ENCODE measurements at places on chromosomes 12 and 14.

GRCh38 chr12:86331012-86331411 is 74.8 kb upstream of the MGAT4C start:
- DNase-seq, result no peak

- DNase-seq, result no peak
Measured at GRCh38 chr12:108519558-108519957, 4.5 kb downstream of the FICD start.

GRCh38 chr12:57441846-57442427 is 7.4 kb downstream of the INHBC start:
- DNase-seq, result no peak

DNA sequence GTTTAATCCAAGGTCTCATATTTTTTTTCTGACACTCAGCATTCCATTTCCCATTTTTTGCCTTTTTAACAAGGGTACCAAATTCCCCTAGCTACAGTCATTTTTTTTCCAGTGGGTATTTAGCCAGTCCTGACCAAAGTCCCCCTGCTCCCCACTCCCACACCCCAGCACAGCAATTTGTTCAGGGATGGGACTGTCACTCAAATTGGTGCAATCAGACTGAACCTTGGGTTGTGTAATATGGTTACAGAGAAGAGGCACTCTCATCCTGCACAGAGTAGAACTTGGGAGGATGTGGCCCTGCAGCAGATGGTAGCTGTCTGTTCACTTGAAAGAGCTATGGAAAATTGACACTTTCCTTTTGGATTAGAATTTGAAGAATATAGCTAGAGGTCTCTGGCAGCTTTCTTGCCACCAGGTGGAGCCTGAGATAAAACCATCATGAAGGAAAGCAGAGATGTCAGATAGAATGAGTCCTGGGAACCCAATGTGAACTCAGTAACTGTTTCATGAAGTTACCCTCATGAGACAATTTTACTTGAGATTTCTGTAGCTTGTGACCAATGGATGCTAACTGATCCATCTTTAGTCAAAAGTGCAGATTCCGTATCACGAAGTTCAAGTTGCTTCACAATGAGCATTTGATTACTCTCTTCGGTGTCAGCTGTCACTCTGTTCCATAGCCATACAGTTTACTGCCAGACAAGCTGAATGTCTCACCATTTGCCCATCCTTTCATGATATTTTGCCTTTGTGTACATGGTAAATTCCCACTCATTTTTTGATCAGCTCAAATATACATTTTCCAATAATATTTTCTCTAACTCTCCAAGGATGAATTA is 394.0 kb upstream of the SYT1 start:
- no peak for DNase-seq
